ENCODE measurements at places on chromosomes 2 and 18.

DNA sequence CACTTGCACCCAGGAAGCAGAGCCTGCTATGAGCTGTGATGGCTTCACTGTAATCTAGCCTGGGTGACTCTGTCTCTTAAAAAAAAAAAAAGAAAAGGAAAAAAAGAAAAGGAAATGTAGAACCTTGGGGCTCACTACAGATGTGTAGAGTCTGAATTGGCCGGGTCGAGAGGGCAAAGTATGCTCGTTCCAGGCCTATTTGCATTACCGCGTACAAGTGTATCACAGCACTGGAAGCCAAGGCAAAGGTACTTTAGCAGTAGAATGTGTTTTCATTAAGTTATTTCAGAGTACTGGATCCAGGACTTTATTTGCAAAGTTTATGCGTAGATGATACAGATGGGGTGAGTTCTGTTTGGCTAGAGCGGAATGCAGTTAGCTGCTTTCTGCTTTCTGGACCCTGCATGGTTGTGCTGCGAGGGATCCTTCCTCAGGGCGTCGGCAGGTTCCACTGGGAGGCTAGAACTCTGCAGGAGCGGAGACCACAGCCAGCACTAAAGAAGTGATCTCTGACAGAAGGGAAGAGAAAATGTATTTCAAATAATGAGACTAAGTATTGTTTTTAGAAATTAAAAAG, 51.8 kb downstream of the LDLRAD4 start:
- no peak for DNase-seq

GRCh38 chr2:189553504-189554088, 27.0 kb downstream of the SLC40A1 start:
- DNase-seq: no peak

GRCh38 chr2:75574106-75574505, 13.4 kb upstream of the EVA1A start:
- no peak for DNase-seq

DNA sequence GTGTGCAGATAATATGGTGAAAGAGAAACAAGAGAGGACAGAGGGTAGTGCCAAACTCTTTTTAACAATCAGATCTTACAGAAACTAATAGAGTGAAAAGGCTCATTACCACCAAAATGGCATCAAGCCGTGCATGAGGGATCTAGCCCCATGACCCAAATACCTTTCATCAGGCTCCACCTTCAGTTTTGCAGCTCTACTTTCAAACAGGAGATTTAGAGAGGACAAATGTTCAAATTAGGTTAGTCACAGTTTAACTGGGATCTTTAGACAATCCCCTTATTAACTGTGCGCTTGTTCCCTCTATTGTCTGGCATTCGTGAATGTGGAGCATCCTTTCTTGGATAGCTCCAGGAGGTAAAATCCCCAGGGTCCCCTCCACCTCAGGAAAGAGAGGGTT, 1209.3 kb upstream of the CHAC2 start:
- DNase-seq: no peak

- no peak for DNase-seq
Measured at GRCh38 chr2:2523461-2524347, 192.6 kb upstream of the MYT1L start.

GRCh38 chr2:26316845-26317244, 29.1 kb upstream of the SELENOI start:
- DNase-seq: no peak

DNA sequence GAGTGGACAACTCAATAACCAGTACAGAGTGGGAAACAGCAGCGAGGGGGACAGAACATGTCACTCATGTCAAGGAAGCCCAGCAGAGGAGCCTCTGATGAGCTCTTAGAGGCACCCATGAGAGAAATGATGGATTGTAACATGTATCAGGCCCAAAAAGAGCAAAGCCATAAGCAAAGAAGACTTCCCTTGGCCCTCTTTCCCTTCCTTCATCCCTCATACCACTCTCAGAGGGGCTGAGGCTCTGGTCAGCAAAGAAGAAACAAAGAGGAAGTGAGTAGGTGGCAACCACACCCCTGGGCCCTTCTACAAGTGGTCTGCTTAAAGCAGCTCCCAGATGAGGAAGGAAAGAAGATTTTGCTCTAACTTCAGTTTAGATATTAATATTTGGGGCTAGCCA, 112.8 kb downstream of the CDC42EP3 start:
- no peak for DNase-seq

- DNase-seq: no peak
Measured at GRCh38 chr2:232353096-232353495, 25.5 kb upstream of the ALPP start.

DNA sequence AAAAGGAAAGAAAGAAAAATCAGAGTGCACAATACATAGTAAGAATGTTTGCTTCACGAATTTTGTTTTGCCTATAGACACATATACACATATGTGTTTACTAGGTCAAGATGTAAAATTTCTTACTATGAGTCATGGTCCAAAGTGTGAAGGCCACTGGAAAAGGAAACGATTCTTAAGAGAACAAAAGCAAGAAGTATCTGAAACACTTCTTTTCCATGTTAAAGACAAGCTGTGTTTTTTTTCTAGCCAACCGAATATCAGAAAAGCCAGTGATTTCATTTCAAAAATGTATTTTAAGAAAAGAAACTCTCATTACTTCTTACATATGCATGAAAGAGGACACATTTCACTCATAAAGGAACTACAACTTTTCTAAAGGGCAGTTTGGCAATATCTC, 24.9 kb downstream of the PECR start:
- DNase-seq: no peak

DNA sequence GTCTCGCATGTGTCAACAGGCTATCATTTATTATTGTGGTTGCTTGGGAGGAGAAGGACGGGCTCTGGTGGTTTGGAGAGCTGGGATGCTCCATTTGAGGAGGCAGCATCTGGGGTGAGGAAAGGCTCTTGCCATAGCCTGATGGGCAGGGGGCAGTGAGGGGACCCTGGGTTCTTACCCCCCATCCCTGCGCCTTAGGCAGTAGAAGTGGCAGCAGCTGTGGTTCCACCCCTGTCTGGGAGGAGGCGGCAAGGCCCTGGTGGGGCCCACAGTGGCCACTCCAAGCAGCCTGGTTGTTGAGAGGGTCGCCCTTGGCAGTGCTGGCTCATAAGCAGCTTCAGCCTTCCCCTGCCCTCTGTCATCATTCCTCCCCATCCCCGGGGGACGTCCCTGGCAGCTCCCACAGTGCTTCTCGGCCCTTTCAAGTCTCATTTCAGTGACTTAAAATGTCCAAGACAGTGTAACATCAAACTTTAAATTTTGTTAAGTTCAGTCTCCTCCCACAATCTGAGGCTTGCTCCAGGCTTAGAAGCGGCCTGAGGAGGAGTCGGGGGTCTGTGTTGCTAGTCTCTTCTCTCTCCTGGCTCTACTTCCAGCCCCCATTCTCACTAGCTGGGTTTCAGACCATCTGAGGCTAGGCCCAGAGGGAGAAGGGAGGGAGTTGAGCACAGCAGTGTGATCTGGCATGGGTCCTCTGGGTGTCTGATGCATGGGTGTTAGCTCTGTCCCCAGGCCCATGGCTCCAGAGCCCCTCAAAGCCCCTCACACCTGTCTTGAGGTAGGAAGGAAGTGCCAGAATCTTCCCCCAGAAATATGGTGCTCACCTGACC, 34.9 kb upstream of the PTPN4 start:
- no peak for DNase-seq

DNA sequence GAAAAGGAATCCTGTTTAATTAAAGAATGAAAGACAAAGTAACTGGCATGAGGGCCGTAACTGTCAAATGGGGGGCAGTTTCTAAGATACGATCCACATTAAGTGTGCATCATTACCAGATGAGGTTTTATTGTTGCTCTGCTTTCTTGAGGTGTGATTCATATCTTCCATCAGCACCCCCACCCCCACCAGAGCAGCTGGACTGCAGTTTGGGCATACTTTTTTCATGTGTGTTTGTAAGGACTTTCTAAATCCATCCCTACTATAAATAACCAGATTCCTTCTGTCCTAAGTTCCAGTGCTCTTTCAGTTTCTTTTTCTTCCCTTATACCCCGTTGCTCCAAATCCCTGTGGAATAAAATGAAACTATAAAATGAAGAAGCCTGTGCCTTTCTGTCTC, 142.1 kb downstream of the CDCA7 start:
- DNase-seq: no peak

- no peak for DNase-seq
Measured at GRCh38 chr18:74804677-74805076, 207.0 kb downstream of the ZNF407 start.

DNA sequence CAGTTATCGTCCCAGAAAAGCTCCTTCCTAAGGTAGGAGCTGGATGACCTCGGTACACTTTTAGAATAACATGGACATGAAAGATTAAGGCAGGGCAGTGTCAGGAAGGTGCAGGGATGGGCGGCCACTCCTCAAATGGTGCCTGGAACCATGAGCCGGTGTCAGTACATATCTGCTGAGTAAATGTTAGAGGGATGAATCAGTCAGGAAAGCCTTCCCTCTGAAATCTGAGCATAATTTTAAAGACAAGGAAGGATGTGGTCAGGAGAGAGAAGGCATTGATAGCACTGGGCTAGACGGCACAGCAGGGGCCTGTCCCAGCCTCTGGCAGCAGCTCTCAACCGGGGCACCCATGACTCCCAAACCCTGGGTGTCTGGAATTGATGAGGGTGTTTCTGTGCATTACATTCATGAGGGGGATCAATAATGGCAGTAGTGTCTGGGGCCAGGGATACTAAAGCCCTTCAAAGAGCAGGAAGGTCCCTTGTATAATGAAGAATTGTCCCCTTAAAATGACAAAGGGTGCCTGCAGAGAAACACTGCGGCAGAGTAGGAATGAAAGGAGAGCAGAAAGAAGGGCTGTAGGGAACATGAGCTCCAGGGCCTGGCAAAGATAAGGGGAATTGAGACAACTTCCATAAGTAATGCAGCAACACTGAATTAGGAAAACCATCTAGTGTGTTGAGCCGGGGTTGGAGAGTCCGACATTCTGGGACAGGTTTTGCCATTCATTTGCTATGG, 162.3 kb upstream of the REV1 start:
- DNase-seq: no peak

- DNase-seq: no peak
Measured at GRCh38 chr2:219245899-219246230, 586 bp downstream of the STK16 start.

- no peak for DNase-seq
Measured at GRCh38 chr2:172311921-172312345, 115.5 kb upstream of the ITGA6 start.

DNA sequence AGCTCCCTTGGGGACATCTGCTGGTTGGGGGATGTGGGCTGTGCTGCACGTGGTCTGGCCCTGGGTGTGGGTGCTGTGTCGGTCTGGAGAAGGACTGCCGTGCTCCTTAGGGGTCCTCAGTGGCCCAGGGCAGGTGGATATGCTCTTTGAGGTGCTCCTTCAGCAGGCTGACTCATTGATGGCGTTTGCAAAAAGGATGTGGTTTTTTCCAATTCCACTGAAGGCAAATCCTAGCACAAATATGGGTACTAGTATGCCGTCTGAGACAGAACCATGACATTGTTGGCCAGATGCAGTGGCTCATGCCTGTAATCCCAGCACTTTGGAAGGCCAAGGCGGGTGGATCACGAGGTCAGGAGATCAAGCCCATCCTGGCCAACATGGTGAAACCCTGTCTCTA, 3.3 kb downstream of the PPP1R7 start:
- no peak for DNase-seq

GRCh38 chr2:41720331-41721251, 327.2 kb upstream of the PKDCC start:
- no peak for DNase-seq

GRCh38 chr2:219878516-219878915, 251.1 kb downstream of the SLC4A3 start:
- DNase-seq: no peak

GRCh38 chr2:203704430-203704829, 2.0 kb upstream of the CD28 start:
- DNase-seq: no peak

GRCh38 chr2:60154142-60154541, 399.3 kb downstream of the BCL11A start:
- no peak for DNase-seq

DNA sequence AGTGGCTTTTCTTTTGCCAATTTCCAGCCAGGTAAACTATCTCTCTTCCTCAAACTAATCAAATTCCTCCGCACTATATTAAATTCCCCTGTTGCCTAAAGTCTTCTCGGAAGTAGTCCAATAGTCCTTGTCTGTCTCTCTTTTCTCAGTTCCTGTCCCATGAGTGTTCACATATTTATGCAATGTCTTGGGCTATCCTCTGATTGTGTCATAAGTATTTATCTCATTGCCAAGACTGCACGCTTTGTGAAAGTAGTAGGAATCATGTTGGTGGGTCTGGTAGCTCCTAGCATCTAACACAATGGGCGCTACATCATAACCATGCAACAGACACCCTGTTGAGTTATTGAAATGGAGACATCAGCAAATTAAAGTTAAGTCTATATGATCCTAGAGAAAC, 59.9 kb upstream of the POU3F3 start:
- no peak for DNase-seq

- DNase-seq: no peak
Measured at GRCh38 chr2:29749041-29749440, 172.3 kb downstream of the ALK start.

DNA sequence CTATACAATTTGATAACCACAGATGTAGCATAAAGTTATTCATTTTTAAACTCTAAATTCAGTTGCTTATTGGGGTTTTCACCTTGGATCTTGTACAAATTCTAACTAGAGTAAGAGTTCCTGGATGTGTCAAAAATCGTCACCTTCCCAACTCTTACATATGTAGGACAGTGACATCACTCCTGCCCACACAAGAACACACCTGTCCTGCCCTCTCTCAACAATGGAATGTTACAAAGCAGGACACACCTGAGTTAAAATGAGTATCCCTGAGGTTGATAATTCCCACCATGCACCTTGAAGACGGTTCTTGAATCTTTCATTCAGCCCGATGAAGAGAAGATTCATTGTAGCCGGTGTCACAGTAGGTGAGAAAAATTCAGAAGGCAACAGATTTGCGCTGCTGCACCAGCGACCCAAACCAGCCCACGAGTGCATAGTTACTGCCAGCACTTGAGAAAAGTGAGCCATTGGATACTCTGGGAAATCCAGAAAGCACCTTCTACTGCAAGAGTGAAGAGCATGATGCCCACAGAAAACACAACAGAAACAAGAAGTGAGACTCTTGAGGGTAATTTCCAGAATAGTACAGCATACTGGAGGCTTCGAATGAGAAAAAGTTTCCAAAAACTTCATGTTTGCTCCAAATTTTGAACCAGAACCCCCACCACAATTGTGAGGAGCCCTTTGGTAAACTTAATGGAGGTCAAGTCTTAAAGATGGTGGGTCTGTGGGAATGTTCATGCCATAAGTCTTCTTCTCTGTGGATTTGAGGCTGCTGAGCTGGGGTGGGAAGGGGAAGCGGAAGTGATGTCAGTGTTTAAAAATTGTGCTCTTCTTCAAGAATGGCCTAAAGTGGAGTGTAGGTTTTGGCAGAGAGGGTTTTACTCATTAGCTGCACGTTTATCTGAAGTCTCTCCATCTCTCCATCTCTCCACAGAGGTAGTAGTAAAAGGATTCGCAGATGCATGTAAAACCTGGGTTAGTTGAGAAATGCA, 34.7 kb upstream of the ADAM23 start:
- DNase-seq: no peak
